CD8-positive, alpha-beta memory T cell (primary cell): ENCODE measurements at places on chromosomes 5 and 9. TPM values are rescaled to one million over a fixed set of nuclear protein-coding genes. Genes with fewer than 3 reads are reported as not detected.

- no peaks in the 10 kb centered on the region for H3K4me1 ChIP-seq
- no peaks in the 10 kb centered on the region for H3K27me3 ChIP-seq
- H3K36me3 ChIP-seq = no peaks in the 10 kb centered on the region
Observed at GRCh38 chr5:3026099-3026498, 274.6 kb upstream of the IRX2 start.

DNA sequence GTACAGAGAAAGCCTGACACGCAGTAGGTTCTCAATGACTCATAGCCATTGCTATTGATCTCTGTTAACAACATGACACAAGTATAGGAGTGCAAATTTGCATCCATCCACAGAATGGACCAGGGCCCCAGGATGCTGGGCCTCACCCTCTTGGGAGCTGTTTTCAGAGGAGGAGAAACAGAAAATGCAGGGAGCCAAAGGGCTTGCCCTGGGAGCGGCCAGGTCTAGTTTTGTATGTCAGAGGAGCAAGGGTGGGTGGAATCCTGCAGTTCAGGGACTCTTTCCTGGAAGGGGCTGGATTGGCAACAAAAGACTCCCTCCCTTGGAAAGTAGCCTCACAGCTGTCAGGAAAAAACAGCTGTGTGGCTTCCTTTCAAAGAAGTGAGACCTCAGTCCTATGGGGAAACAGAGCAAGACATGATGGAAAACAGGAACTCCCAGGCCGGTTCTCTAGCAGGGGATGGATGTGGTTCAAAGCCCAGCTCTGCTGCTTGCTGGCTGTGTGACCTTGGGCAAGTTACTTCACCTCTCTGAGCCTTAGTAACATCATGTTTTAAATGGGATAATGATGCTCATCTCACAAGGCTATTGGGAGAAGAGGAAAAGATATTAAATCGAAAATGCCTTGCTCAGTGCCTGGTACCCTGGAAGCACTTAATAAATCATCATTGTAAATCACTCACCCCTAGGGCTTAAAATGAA is 50.5 kb upstream of the SH3PXD2B start:
- no peaks in the 10 kb centered on the region for H3K4me1 ChIP-seq
- no peak overlapping the region for H3K27ac ChIP-seq
- no peak for DNase-seq
- H3K27me3 ChIP-seq = no peaks in the 10 kb centered on the region
- H3K4me3 ChIP-seq = no peak overlapping the region

- no peak for DNase-seq
- no peaks in the 10 kb centered on the region for H3K36me3 ChIP-seq
- H3K4me3 ChIP-seq = no peak overlapping the region
- H3K4me1 ChIP-seq = no peaks in the 10 kb centered on the region
Observed at GRCh38 chr9:36250079-36250478, 8.2 kb downstream of the GNE start.

DNA sequence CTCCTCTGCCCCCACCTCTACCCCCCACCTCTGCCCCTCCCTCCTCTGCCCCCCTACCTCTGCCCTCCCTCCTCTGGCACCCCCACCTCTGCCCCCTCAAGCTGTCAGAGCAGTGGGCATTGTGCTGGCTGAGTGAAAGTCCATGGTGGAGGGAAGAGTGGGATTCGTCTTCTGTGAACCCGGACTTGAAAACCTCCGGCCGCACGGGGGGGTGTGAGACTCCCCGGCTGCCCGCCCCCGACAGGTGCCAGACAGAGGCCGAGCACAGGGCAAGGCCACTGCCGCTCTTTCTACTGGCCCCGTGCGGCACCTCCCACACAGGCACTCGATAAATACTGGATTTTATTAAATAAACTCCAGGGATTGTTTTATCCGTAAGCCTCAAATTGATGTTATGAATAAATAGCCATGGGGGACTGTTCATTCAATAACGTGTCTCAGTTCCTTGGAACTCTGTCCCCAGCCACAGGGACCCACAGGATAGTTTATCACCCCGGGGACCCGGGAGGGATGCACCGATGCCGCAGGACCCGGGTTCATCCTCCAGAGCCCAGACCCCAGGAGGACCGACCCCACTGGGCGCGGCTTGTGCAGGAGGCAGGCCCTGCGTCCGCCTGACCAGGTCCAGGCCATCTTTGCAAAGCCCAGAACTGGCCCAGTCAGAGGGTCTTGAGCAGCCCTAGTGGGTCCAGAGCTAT is 2.6 kb upstream of the QRFP start:
- no peaks in the 10 kb centered on the region for H3K4me1 ChIP-seq
- H3K27me3 ChIP-seq = peaks cover 32% of the 10 kb centered on the region
- no peak overlapping the region for H3K27ac ChIP-seq
- no peak for DNase-seq

GRCh38 chr9:129317179-129318011 is 139.3 kb upstream of the IER5L start:
- no peaks in the 10 kb centered on the region for H3K27me3 ChIP-seq
- DNase-seq = no peak
- no peak overlapping the region for H3K4me3 ChIP-seq
- H3K27ac ChIP-seq = no peak overlapping the region
- H3K4me1 ChIP-seq = peaks cover 17% of the 10 kb centered on the region

- no peak overlapping the region for H3K27ac ChIP-seq
- H3K4me1 ChIP-seq = peaks cover 17% of the 10 kb centered on the region
- H3K27me3 ChIP-seq = no peaks in the 10 kb centered on the region
- H3K36me3 ChIP-seq = no peaks in the 10 kb centered on the region
- no peak for DNase-seq
Observed at GRCh38 chr5:59042201-59043055, 459.6 kb downstream of the RAB3C start.

DNA sequence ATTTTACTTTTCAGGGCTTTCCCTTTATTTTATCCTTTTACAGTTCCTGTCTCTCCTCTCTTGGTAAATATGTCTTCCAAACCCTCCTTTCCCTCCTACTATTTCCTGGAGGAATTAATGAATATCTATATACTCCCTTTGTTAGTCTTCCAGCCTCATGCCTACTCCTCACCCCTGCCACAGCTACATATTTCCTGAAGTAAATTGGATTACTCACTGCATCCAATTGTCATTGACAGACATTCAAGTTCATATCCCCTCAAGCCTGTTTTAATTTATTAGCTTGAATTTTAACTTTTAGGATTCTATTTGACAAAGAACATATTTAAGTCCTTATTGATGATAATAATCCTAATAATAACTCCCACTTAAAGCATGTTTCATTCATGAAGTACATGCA is 314.5 kb downstream of the TMEM161B start:
- DNase-seq = no peak
- no peaks in the 10 kb centered on the region for H3K4me1 ChIP-seq
- no peaks in the 10 kb centered on the region for H3K27me3 ChIP-seq
- H3K36me3 ChIP-seq = no peaks in the 10 kb centered on the region

- H3K4me1 ChIP-seq = no peaks in the 10 kb centered on the region
- no peak overlapping the region for H3K27ac ChIP-seq
- no peak overlapping the region for H3K4me3 ChIP-seq
Observed at GRCh38 chr9:124185413-124185812, 72.3 kb upstream of the NEK6 start.

DNA sequence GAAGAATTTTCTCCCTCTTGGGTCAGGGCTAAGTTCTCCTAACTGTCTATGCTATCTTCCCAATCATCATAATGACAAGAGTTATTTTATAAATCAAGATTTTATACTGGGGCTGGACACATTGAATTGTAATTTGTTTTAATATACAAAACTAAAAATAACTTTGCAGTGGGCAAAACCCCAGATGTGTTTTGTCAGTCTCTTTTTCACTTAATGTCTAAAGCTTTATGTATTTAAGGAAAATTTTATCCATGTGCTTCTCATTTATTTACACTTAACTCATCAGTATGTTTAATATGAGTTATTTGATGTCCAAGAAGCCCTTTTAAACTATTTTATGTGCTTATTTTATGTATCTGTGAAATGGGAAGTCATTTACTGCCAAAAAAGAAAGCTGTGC is 362.8 kb upstream of the ADAMTSL1 start:
- no peaks in the 10 kb centered on the region for H3K36me3 ChIP-seq
- H3K4me3 ChIP-seq = no peak overlapping the region
- DNase-seq = no peak

DNA sequence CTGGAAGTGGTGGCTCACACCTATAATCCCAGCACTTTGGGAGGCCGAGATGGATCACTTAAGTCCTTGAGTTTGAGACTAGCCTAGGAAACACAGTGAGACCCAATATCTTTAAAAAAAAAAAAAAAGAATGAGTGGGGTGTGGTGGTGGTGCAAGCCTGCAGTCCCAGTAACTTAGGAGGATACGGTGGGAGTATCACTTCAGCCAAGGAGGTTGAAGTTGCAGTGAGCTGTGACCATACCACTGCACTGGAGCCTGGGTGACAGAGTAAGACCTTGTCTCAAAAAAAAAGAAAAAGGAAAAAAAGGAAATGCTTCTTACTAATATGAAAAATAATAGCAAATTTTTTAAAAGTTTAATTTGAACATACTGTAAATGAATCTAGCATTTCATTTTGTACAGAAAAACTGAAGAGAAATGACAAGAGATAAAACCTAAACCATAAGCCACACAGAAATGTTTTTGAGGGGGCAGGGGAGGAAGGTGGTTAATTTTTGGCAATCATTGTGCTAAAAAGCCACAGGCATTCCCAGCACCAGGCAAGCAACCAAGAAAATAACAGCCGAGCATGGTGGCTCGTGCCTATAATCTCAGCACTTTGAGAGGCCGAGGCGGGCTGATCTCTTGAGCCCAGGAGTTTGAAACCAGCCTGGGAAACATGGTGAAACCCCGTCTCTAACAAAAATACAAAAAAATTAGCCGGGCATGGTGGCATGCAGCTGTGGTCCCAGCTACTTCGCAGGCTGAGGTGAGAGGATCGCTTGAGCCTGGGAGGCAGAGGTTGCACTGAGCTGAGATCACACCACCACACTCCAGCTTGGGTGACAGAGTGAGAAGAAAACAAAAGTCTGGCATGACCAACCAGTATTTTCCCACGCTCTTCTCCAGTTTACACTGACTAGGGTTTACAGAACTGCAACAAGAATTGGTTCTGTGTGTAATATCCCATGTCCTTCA is 114.5 kb upstream of the NR5A1 start:
- H3K27me3 ChIP-seq = no peaks in the 10 kb centered on the region
- no peak overlapping the region for H3K4me3 ChIP-seq
- no peak overlapping the region for H3K27ac ChIP-seq
- no peaks in the 10 kb centered on the region for H3K4me1 ChIP-seq
- DNase-seq = no peak
- no peaks in the 10 kb centered on the region for H3K36me3 ChIP-seq

- DNase-seq = no peak
- H3K4me3 ChIP-seq = no peak overlapping the region
- H3K36me3 ChIP-seq = peaks cover 10% of the 10 kb centered on the region
- no peak overlapping the region for H3K27ac ChIP-seq
Observed at GRCh38 chr5:149982505-149982904, 17.9 kb downstream of the TIGD6 start.

DNA sequence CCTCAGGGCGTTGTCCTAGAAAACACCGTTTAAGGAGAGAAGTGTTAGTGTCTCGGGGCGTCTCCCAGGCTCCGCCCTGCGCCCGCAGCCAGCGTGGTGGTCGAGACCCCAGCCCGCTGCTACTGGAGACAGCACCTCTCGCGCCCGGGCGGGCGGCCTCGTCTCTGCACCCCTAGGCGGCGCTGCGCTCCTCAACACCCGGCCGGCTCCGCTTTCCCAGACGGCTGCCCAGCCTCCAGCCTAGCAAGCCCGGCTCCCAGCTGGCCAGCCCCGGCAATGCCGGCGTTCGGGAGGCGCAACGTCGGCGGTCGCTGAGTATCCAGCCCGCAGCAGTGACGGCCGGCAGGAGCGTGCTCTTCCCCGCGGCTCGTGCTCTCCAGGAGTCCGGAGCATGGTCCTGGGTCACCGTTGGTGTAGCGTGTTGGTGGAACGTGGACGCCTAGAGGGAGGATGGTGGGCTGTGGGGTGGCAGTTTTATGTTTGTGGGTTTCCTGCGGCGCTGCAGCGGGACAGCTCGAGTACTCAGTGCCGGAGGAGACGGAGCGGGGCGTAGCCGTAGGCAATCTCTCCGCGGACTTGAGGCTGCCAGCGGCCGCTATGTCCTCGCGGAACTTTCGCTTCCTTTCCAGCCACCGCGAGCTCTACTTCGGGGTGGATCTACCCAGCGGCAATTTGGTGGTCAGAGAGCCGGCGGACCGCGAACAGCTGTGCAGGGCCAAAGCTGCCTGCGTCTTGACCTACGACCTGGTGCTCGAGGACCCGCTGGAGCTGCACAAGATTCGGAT is 536 bp downstream of the PCDHAC1 start:
- H3K4me1 ChIP-seq = no peaks in the 10 kb centered on the region
- H3K4me3 ChIP-seq = no peak overlapping the region
- no peak for DNase-seq
- peaks cover 4% of the 10 kb centered on the region for H3K27me3 ChIP-seq
- no peaks in the 10 kb centered on the region for H3K36me3 ChIP-seq

DNA sequence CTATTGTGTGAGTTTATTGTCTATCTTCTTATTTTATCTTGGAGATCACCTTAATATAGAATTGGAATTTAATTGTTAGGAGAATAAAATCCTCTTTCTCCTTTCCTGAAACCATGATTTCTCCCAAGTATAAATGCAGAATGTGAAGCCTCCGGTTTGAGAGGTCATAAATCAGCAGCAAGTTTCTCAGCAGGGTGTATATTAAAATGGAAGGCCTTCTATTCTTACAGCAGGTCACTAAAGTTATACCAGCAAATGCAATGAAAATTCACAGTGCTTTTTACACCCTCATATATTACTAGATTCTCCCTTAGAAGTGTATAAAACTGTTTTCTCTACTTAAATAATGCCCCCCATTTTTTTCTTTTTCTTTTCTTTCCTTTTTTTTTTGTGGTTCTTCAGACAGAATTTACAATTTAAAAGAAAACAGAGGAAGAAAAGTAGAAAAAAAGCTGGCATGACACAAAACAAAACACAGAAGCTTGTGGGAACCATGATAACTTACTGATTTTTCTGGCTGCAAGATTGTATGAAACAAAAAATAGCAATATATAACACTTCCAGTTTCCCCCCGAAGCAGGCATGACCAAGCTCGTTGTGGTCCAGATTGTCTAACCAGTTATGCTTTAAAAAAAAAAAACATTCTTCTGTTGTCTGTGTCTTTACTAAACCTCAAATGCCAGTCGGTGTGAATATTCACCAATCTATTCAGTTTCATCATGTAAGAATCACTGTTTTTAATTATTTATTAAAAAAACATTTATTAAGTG is 211.2 kb downstream of the RAB3C start:
- H3K36me3 ChIP-seq = no peaks in the 10 kb centered on the region
- H3K27me3 ChIP-seq = no peaks in the 10 kb centered on the region
- H3K4me3 ChIP-seq = no peak overlapping the region
- no peak overlapping the region for H3K27ac ChIP-seq

RORB gene
- not detected for total RNA-seq

CFAP77 gene
- not detected for total RNA-seq

SEMA4D gene
- total RNA-seq = 243 TPM

LHFPL2 gene
- total RNA-seq = 1.2 TPM

PCDHGA3 gene
- not detected for total RNA-seq

MYMK gene
- not detected for total RNA-seq

ANKS6 gene
- 16.8 TPM for total RNA-seq
